ENCODE measurements at places on chromosomes 7 and 10.

DNA sequence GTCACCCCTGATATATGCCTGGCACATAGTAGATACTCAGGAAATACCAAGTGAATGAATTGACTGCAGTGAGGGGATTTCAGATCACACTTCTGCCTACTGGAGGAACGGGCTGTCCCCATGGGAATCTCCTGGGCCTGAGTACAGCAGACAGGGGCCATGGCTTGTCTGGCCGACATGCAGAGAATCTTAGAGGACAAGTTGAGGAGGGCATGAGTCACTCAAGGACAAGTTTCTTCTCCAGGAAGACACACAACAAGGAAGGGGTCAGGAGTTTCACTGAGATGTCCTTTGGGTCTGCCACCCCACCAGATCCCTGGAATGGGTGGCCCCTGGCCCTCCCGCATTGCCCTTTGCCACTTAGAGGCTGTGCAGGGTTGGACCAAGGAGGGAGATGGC, 20.7 kb downstream of the PLPP4 start:
- no peak for DNase-seq

DNA sequence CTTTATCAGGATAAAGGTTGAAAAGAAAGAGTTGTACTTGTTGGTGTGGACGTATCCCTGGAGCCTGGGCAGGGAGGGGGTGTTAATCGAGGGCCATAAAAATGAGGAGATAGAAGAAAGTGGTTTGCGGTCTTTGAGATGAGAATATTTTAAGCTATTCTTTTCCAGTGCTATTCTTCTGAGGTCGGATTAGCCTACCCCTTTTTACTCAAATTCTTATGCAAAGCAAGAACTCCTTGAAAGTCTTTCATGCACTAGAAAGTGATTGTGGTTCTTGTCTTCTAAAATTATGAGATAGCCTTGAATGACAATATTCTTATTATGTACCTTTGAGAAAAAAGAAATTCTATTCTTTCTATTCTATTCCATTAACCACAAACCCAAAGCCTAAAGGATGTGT, 201.3 kb upstream of the SEMA3C start:
- DNase-seq, result no peak

DNA sequence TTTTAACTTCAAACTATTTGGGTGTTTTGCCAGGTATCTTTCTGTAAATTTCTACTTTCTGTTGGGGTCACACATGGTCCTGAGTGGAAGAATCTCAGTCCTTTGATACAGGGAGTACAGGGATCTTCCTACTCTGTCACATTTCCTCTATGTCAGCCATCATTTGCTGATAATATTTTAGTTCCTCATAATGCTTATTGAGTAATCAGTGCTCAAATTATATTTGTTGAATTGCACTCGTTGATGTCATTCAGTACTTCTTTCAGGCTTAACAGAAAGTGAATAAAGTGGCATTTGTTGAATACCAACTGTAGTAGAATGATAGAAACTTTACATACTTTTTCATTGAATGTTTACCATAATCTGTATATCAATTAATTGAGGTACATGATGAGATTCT, 31.9 kb downstream of the WDR11 start:
- DNase-seq, result no peak

- no peak for DNase-seq
Measured at GRCh38 chr7:29980151-29980550, 9.4 kb downstream of the SCRN1 start.

DNA sequence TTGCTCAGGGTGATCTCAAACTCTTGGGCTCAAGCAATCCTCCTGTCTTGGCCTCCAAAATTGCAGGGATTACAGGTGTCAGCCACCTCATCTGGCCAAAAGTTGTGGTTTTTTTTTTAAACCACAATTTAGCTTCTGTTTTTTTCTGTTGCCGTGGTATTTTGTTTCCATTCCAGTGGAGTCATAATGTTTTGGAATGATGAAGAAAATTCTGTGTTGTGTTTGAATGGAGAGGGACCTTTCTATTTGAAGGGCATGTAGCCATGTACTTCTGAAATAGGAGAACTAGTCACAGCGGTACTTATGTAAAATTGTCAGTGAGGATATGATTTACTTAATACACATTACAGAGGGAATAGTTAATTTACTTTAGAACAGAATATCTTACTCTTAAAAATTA, 201.3 kb downstream of the ARL4A start:
- no peak for DNase-seq

- no peak for DNase-seq
Measured at GRCh38 chr10:3135006-3135405, 37.6 kb downstream of the PITRM1 start.

GRCh38 chr10:131174211-131174565, 137.3 kb downstream of the TCERG1L start:
- DNase-seq, result no peak

GRCh38 chr10:3172081-3172445, 519 bp downstream of the PITRM1 start:
- no peak for DNase-seq

DNA sequence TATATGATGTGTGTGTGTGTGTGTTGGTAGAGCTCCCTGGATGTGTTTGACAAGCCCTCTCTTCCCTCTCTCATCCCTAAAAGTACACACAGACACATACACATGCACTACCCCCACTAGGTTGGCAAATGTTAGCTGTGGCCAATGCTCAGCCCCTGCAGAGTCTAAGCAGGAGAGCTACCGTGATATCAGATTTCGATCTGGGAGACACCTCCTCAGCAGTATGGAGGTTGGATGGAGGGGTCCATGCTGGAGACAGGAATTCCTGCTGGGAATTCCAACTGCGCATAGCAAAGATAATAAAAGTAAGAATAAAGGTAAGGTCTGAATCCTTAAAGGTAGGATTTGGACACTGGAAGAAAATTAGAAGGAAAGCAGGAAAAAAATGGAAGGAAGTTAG, 85.7 kb downstream of the C10orf90 start:
- no peak for DNase-seq

DNA sequence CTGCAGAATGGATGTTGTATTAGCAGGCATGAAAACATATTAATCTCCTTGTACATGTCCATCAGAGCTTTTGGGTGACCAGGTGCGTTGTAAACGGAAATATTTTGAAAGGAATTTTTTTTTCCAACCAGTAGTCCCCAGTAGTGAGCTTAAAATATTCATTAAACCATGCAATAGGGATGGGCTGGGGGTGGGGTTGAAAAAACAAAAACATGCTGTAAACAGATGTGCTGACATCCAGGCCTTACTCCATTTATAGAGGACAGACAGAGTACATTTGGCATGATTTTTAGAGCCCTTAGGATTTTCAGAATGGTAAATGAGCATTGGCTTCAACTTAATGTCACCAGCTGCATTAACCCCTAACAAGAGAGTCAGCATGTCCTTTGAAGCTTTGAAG, 50.2 kb downstream of the PTPN12 start:
- DNase-seq, result no peak

GRCh38 chr10:68900427-68901104, 549 bp upstream of the DDX50 start:
- no peak for DNase-seq

- DNase-seq, result no peak
Measured at GRCh38 chr10:128316121-128316726, 190.0 kb upstream of the MKI67 start.

GRCh38 chr10:82515256-82515655, 640.3 kb downstream of the NRG3 start:
- no peak for DNase-seq

- DNase-seq, result no peak
Measured at GRCh38 chr10:89301232-89301631, 614 bp upstream of the IFIT2 start.

GRCh38 chr7:80232979-80233724, 98.5 kb downstream of the GNAI1 start:
- DNase-seq, result no peak

DNA sequence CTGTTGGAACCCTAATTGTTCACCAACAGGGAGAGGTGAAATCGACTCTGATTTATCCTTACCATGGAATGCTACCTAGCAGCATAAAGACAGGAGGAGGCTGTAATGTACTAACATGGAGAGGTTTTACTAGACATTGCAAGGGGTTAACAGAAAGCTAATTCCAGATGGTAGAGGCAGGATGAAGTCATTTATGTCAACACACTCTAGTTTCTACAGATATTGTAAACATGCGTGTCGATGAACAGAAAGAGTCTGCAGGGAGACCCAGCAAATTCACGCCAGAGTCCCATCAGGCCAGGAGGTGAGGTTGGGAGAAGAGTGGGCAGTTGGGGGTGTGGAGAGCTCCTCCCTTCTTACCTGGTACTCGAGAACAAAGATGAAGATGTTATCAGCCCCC, 7.0 kb downstream of the NPC1L1 start:
- DNase-seq, result no peak

- DNase-seq, result peak; percentile 19
Measured at GRCh38 chr10:127990846-127991542, 84.1 kb downstream of the PTPRE start.

- no peak for DNase-seq
Measured at GRCh38 chr10:33214174-33214573, 120.3 kb downstream of the NRP1 start.

- no peak for DNase-seq
Measured at GRCh38 chr10:105807935-105808587, 1167.0 kb downstream of the SORCS3 start.

DNA sequence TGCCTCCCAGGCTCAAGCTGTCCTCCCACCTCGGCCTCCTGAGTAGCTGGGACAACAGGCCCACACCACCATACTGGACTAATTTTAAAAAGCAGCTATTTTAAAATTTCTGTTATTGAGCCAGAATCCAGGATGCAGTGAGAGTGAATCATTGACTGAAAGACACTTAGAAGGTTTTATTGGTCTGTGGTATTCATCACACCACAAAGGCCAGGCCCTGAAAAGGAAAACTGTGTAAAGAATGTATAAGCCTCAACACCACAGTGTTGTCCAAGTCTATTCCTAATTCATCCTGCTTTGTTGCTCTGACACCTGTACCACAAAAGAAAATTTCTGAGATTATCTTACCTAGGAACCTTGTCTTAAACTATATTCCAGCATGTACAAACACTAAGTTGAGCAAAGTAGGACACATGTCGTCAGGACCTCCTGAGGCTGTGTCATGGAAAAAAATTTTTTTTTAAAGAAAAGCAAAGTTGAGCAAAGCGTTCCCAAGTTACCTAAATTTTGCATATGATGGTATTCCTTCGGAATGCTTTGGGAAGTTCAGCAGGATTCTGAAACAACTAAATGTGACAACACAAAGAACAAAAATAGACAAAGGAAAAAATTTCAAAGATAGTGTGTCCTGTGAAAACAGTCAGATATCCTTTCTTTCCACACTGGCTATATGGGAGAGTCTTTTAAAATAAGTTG, 129.6 kb upstream of the MKLN1 start:
- no peak for DNase-seq

DNA sequence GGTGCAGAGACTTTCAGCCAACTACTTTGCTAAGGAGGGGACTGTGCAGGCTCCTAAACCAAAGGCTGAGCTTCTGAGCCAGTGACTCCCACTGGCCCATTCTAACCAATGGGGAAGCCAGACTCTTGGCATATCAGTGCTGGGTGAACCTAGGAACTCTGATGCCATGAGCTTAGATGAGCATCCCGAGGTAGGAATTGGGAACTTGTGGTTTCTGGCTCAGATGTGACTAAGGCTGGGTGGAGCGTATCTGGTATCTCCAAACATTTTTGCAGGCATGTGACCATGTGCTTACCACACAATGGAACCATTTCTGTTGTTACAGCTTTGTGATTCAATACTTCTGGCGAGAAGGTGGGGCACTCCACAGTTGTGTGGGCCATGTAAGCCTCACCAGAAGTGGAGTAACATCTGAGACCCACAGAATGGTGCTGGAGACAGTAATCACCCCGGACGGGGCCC, 2.5 kb upstream of the AVPI1 start:
- DNase-seq, result no peak

DNA sequence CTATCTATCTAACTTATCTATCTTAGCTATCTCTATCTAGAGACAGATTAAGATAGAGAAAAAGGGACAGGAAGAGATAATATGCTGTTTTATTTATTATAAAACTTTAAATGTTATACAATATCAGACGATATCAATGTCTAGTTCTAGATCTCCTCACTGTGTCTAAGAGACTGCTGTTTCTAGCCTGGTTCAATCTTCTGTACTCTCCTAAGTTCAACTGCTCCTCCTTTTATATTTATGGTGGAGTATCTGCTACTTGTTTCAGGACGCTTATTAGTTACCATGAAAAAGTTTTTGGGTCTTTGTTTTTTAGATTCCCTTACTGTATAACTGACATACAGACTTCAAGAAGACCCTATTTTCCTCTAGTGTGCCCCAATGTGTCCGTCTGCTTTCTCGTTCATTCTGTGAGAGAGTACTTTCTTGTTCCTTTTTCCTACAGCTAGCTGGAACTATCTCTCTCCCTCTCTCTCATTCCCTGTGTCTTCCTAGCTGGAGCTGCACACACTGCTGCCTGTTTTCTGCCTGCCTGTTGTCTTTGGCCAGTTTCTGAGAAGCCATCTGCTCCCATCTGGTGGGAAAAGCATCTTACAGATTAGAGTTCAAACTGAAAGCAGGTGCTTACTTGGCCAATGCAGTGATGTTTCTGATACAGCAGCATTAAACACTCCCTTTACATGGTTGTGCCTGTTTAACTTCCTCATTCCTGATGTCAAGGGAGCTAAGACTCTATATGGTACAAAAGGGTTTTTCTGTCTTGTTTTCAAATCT, 49.4 kb upstream of the ARL4A start:
- no peak for DNase-seq

DNA sequence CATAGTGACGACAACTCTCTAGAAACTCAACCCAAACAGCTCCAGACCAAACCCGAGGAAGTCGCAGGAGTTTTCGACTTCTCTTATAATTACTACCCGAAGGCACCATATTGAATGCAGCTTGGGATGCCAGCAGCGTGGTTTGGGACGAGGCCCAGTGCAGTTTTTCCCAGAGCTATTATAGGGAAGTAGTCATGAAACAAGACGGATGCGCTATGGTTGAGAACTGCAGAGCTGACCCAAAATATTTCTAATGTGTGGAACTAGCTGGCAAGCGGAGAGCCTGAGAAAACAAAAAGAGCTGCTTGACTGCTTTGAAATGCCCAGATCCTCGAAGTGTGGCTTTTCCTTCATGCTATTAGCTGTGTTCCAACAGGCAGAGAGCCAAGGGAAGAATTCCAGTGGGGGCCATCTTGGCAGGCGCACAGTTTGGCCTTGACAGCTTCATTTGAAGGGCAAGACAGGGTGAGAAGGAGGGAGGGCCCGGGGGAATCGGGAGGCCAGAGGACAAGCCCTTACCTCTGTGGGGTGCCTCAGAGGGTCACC, 122.7 kb downstream of the CUL2 start:
- DNase-seq, result no peak

DNA sequence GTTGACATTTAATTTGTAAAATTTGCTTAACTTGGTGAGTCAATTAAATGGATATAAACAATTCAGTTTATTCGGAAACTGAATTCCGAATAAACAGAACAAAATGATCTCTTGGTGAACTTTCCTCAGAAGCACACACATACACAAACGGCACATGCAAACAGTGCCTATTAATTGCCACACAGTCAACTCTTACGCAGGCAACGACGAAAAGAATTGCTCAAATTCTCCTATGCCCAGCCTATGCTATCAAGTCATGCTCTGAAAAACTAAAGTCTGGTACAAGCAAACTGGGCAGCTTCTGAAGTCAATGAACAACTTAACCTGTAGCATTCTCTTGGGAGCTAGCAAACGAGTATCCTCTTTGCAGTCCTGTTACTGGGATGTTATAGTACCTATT, 38.8 kb upstream of the ASL start:
- no peak for DNase-seq

- DNase-seq, result no peak
Measured at GRCh38 chr7:136890399-136890798, 21.9 kb downstream of the CHRM2 start.

- no peak for DNase-seq
Measured at GRCh38 chr10:58586282-58587245, 73.9 kb downstream of the BICC1 start.
